EH (cell line): ENCODE measurements at places on chromosomes 2 and 18.

- peak; percentile 11 for DNase-seq
These were observed 58.1 kb downstream of the HEATR5B start for GRCh38 chr2:37026050-37026449.

DNA sequence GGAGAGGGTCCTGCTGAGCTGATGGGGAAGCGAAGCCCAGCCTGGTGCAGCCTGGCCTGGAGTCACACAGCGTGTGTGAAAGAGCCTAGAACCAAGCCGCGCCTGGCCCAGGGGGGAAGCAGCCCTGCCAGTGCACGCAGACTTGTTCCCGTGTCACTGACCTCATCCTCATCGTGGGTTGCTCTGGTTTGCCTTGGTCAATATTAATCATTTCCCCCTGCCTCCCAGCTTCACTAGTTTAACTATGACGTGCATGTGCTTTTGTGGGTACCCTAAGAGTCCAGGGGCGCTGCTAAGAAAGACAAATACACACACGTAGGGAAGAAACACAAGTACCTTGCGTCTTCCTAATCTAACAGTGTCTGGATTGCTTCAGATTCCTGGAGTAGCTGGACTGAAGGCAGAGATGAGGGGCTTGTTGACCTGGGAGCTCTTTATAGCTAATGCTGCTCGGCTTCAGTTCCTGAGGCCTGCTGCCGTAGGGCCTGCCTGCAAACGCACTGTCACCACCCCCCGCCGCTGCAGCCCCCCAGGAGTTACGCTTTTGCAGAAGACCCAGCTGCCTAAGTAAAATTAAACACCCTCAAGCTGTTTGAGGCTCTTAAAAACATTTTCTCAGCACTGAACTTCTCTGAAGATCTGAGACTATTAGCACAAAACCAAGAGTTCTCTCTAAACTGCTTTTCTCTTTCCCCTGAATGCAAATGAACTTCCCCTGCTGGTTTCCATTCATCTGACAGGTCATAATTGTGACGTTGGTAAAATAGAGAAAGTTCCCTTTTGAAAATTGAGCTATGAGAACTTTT is 159.2 kb downstream of the FAM210A start:
- DNase-seq: no peak

DNA sequence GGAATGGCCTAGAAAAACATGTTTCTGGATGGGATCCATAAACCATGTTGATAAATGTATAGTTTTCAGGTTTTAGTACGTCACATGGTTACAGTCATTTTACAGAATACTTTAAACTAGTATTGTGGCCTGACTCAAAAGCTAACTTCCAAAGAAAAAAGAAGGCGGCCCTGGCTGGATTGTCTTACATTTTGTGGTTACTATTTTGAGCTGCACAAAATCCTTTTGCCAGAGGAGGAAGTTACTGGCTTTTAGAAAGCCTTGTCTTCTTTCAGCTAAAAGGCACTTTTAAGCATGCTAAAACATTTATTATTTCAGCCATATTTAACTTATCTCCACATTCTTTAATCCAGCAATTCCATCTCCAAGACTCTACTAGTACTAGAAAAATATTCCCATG is 227.9 kb downstream of the CDH2 start:
- no peak for DNase-seq

- peak; percentile 72 for DNase-seq
These were observed 61.5 kb upstream of the WDR75 start for GRCh38 chr2:189379731-189380261.

DNA sequence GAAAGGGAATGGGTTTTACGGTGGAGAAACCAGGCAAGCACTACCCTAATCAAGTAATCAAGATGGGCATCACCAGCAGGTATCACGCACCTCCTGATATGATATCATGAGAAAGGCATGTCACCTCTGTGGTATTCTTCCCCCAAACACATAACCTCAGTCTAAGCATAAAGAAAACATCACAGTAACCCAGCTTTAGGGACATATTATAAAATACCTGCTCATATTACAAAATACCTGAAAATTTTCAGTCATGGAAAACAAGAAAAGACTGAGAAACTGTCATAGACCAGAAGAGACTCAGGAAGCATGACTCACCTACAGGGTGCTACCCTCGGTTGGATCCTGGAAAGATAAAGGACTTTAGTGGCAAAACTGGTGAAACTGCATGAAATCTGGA is 30.5 kb downstream of the GCKR start:
- peak; percentile 4 for DNase-seq

DNA sequence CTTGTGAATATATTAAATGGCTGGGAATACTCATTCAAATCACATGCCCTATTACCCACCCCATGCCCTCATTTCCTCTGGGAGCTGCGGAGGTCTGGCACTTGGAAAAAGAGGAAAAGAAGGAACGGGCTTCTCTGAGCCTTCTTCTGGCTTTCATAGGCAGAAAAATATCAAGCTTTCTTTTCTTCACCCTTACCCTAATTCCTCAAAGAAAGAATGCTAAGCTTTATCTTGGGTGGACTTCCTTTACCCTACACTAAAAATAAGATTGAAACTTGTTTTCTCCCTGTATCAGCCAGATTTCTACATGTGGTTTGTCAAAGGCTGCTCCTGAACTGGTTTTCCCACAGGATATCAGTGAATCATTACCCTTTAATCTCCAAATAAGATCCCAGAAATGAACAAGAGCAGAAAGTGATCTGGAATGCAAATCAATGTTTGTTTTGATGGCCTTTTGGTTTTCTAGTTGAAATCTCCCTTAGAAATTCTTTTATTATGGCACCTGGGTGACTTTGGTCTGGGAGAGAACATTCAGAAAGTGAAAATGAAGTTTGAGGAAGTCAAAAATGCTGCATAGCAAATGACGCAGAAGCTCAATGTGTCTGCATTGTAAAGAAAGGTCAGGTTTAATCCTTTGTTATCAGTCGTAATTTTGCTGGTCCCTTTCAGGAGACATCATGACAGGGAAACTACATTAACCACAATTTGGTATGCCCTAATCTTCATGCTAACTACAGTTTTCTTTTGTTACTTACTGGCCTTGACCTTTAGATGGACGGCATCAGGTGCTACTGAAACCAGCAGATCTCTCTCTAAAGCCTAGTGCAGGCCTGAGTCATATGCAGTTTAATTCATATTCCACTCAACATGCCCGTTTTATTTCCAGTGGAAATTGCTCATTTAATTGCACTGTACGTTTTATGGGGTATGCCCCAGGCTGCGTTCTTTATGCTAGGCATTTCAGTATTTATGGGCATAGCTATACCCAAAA is 46.6 kb upstream of the HNRNPA3 start:
- peak; percentile 39 for DNase-seq

- peak; percentile 97 for DNase-seq
These were observed 42.0 kb downstream of the MCFD2 start for GRCh38 chr2:46873604-46874068.

- no peak for DNase-seq
These were observed 1.8 kb upstream of the IAH1 start for GRCh38 chr2:9472511-9472910.

DNA sequence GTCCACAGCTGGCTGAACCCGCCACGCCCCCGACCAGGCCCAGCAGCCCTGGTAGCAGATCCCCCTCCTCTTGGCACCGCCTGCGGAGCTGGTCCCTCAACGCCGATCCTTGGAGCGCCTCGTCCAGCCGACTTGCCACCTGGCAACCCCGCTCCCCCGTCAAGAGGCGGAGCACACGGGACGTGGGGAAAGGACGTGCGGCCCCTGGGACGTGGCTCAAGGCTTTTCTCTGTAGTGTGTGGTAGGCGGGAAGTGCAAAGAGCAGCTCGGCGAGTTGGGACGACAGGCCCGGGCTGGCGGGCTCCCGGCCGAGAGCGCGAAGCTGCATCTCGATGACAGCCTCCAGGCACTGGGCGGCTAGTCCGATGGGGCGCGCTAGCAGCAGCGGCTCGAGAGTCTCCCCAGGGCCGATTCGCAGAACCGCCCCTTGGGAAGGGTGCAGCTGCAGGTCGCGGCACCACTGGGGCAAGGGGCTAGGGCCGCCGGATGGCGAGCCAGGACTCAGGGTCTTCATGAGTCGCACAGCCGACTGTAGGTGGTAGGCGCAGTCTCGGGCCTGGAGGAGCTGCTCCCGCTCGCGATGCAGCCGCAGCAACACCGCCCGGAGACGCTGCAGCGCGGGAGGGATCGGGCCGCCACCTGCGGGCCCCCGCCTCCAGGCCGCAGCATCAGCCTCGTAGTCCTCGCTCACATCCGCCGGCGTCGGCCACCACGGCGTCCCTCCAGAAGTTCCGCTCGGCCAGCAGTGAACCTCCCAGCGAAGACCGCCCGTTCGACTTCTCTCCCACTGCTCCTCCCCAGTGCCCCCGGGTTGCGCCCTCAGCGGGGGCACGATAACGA is 617 bp downstream of the CCDC142 start:
- peak; percentile 50 for DNase-seq

DNA sequence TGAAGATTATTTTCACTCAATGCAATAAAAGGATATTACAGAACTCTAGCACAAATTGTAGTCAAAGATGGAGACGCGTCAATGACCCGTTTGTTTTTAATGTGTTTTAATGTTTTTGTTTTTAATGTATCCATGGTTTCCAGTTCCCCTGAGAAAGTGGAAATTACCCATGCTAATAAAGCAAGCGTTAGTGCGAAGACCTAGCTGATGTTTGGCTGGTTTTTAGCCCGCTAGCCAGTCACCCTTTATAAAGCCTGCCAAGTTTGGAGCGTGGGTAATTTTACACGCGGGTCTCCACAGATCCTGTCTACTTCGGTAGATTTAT is 430 bp upstream of the CHMP1B start:
- DNase-seq: no peak

DNA sequence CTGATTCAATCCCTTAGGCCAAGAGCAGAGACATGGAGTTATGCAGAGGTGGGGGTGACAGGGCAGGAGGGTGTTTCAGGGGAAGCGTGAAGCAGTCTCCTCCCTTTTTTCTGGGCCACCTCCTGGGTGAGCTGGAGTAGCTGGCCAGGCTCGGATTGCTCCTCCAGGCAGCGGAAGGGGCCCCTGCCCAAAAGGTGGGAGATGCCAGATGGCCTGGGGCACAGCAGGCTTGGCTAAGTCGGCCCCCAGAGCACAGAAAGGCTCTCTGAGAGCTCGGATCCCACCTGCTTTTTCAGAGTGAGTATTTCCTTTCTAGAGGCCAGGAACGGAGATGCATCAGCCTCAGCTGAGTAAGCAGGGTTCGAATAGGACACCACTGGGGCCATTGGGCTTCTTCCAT is 196.9 kb downstream of the ANKRD30B start:
- DNase-seq: no peak

- no peak for DNase-seq
These were observed 48.6 kb downstream of the BIN1 start for GRCh38 chr2:127058246-127058953.

DNA sequence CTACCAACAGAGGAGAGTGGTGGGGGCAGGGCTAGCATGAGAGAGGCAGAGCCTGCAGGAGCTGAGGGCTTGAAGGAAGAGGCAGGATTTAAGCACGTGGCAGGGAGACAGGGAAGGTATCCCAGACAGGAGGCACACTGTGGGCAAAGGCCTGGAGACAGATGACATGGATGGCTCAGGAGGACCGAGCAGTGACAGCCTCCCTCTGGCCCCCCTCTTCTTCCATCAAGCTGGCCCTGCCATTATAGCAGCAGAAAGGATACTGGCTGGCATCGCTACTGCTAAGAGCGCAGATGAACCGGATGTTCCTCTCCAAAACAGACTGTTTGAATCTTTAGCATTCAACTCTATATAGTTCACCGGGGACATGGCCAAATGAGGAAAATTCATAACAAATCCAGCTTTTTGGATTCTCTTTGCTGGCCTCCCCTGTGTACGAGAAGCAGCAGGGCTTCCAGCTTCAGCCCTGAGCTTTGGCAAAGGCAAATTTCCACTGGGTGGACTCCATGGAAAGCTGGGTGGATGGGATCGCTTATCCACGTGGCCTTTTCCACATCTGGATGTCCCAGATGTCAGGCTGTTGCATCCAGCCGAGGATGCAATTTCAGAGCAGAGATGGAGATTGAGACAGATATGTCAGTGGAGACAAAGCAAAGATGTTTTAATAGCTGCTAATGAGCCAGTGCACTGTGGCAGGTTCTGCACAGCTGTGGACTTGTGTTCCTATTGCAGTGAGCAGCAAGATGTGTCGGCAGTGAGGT is 36.2 kb downstream of the CAPN13 start:
- no peak for DNase-seq

DNA sequence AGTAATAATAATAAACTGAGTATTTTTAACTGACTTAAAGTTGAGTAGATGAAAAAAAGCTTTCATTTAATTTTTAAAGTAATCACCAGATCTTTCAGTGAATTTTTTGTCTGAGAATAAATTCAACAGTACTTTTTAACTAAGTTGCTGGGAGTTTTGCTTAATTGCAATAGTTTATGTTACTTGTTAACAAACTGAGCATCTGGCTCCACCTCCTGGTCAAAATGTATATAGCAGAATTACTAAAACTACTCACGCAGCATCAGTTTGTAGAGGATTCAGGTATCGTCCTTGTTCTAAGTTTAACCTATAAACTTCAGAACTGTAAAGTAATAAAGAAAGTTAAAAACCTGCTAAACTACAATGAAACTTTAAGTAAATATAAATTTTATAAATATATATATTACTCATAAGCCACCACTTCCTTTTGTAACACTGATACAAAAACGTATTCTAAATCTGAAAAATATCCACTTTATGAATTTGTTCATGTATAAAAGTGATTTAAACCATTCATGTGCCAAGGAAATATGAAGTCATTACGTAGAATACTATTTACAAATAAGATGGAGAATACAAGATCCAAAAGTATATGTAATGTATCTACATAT is 21.3 kb downstream of the NOL10 start:
- DNase-seq: peak; percentile 69

DNA sequence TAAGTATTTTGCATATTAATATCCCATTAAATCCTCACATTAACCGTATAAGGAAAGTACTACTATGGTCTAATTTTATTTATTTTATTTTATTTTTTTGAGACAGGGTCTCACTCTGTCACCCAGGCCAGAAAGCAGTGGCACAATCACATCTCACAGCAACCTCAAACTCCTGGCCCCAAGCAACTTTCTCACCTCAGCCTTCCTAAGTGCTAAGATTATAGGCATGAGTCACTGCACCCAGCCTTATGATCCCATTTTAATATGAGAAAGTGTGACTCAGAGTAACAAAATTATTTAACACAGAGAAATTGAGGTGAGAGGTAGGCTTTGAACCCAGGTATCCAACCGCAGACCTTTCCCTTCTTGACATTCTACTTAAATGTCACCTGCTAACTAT is 330.0 kb upstream of the POU3F3 start:
- DNase-seq: no peak

DNA sequence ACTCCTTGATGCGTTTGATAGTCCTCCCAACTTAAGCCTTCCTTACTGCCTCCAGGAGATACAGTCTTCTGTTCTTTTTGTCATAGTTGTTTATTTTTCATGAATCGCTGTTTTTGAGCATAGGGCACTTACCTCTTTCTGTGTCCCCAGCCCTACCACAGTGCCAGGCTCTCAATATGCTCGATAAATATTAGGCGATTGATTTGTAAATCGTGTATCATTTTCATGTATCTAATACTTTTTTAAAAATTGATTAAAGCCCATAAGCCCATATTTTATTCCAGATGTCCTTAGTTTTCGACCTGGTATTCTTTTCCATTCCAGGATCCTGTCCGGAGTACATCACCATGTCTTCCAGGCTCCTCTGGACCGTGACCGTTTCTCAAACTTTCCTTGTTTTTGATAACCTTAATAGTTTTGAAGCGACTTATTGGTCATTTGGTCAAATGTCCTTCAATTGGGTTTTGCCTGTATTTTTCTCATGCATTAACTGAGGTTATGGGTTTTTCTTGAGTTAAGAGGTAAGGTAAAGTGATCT is 444 bp upstream of the MMADHC start:
- DNase-seq: no peak

GRCh38 chr18:54503131-54503894 is 87.7 kb upstream of the DYNAP start:
- DNase-seq: no peak
